Urothelium cell line (cell line): ENCODE measurements at places on chromosomes 1 and 21.

DNA sequence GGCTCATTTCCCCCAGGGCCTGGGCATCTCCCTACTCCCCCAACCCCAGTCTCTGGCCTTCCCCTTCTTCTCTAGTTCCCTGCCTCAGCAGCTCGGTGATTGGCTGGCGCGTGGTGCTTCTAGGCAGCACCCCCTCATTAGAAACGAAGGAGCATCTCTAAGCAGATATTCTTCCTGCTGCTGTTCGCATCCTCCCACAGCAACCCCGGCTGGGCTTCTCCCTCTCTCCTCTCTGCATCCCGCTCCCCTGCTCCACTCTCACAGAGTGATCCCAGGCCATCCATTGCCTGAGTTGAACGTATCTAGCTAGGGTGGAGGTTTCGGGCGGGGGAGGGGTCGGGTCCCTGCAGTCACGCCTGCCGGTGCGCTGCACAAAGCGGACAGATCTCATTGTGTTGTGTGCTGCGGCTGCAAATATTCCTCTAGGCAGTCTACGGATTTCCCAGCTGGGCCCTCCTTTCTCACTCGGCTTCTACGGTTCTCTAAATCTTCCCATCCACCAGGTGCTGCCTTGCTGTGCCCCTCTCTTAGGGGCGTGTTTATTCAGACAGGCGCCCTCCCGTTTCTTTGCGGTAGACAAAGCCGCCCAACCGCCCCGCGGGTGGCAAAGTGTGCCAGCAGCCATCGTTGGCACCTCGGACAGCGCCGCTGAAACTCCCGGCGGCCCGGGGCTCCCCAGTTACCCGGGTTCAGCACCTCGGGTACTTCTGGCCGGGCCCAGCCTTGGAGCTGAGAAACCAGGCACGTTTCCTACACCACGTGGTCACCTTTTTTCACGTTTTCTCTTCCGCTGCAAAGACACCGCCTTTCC lies 2.2 kb downstream of the CACNA1E start:
- DNase-seq, result peak; percentile 64

- DNase-seq, result no peak
Observed at GRCh38 chr1:228347181-228347580, 59.5 kb downstream of the TRIM11 start.

- DNase-seq, result peak; percentile 3
Observed at GRCh38 chr1:195376190-195376589, 1232.0 kb downstream of the KCNT2 start.

DNA sequence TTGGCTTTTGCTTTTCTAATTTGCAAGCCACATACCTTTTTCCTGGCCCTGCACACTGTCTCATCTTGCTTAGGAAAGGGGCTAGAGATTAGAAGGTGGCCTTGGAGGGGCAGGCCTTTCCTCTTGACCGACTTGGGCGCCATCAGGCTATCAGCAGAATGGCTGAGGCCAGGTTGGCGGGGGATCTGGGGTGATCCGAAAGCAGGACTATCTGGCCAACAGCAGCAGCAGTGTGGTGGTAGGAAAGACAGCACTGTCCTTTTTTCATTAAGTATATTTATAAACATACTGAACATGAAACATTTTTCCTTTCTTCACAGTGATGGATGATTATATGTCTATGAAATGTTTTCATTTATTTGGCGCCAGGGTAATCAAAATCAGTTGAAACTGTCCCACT lies 23.5 kb upstream of the RUNX1 start:
- DNase-seq, result no peak

DNA sequence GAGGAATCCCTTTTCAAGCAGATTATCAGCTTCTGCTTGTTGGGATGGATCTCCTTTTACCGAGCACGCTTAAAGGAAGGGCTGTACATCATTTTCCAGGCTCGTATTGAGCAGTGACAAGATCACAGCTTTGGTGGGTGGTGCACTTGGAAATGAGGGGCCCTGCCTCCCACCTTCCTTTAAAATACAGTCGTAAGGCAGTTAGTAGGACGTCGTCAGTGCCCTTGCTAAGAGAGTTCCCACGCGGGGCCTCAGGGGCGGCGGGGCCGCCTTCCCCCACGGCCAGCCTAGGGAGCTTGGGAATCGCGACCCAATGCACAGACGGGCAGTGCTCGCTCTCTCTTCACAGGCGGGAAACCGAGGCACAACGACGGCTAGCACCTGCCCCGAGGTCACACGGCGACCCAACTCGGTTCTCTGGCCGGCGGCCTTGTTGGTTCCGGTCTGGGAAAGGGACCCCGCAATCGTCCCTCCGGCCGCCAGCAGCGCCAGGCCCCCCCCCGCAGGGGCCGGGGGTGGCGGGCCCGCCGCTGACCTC lies 58.6 kb downstream of the H3-3A start:
- DNase-seq, result no peak

GRCh38 chr1:15424146-15424667 lies 14.0 kb upstream of the CTRC start:
- DNase-seq, result no peak

DNA sequence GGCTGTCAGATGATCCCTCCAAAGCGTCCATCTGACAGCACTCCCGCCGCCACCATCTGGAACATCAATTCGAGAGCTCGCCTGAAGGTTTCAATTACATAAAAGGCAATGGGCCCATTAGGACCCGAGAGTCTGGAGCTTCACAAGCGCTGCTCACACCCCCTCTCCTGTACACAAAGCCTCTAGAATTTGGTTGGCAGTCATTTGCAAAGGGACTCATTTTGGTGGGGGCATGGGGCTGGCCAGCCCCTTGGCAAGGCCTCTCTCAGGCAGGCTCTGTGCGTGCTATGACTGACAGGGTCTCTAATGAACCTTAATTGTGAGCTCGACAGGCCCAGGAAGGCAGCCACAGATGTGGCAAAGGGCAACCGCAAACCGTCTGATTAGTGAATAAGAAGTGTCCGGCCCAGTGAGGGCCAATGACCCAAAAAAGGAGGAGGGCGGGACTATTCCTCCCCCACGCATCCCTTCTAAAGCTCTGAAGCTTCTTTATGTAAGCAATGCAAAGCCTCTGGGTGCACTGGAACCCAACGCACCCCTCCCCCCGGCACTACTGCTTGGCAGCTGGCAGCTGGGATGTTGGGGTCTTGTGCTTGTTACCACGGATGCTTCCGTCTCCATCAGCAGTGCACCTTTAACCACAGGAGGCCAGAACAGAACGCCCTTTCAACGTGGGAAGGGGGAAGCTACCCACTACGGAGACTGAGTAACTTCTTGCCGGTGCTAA lies 79.4 kb downstream of the CAPZB start:
- no peak for DNase-seq

DNA sequence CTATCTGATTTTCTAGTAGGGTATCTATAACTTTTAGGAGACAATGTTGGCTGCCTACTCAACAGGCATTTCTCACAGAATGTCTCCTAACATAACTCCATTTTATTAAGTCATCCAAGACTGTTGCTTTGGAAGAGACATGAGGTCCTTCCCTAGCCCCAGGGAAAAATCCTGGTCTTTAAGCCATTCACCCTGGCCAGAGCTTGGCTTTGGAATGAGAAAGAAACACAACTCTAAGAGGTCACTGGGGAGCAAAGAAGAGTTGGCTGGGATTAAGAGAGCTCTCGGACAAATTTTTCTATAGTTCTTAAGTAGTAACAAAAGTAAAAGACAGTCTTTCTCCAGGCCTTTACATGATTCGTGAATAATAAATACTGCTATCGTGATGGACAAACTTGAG lies 57.9 kb downstream of the PCNX2 start:
- DNase-seq, result no peak

DNA sequence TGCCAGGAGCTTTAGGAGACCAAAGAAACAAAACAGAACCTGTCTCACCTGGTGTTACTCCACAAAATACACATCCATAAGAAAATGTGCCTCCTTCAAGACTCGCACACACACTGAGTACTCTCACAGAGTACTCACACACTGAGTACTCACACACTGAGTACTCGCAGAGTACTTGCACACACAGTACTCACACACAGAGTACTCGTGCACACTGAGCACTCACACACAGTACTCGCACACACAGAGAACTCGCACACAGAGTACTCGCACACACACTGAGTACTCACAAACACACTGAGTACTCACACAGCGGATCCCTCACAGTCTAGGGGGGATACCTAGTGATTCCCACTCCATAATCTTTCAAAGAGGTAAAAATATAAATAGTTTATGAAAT lies 40.3 kb downstream of the PCSK9 start:
- no peak for DNase-seq

DNA sequence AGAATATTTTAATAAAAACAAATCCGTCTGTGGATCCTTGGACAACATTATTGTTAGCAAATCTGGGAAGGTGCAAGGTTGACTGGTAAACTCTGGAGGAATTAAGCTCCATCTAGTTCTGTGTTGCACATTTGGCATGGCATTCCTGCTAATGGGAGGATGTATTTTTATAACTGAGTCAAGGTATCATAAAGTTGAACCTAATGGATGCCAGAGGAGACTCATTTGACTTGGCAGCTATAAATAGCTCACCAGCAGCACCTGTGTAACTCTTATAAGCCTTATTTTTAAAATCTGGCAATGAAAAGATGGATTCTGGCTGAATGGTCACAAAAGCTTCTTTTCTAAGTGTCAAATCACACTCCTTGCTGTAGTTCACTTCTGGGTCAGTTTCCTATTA lies 118.5 kb upstream of the ADAMTS5 start:
- no peak for DNase-seq

GRCh38 chr1:7587108-7587772 lies 183.9 kb upstream of the VAMP3 start:
- no peak for DNase-seq

- DNase-seq, result no peak
Observed at GRCh38 chr1:53069663-53070327, 7.8 kb downstream of the PODN start.

- no peak for DNase-seq
Observed at GRCh38 chr1:159341736-159342135, 39.6 kb downstream of the FCER1A start.

DNA sequence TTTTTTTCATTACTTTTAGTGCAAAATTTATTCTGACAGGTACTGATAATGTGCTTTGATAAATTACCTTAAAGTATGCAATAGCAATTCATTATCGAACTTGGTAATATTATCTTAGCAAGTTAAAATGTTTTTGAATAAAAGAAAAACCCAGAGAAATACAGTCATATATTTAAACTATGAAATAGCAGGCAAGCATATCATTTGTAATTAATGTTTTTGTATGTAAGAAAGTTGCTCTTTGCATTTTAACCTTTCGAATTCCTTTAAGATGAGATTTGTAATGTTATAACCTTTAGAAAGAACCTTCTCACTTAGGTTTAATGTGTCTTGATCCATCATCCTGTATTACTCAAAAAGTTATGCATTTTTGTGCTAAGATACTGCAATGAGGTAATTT lies 585.6 kb downstream of the PTBP2 start:
- no peak for DNase-seq

DNA sequence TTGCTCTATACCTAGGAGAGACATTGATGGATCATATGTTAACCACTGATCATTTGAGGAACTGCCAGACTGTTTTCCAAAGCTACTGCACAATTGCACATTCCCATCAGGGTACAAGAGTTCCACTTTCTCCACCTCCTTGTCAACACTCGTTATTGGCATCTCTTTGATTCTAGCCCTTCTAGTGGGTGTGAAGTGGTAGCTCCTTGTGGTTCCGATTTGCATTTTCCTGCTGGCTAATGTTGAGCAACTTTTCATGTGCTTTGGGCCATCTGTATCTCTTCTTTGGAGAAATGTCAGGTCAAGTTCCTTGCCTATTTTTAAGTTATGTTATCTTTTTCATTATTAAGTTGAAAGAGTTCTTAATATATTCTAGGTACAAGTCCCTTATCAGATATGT lies 90.1 kb downstream of the DMRTB1 start:
- no peak for DNase-seq
